ENCODE measurements at places on chromosomes 5 and 9. TPM values are rescaled to one million over a fixed set of nuclear protein-coding genes. Genes with fewer than 3 reads are reported as not detected.

GRCh38 chr5:96875791-96876291 is 459 bp upstream of the ERAP2 start:
- DNase-seq = peak; percentile 82

DNA sequence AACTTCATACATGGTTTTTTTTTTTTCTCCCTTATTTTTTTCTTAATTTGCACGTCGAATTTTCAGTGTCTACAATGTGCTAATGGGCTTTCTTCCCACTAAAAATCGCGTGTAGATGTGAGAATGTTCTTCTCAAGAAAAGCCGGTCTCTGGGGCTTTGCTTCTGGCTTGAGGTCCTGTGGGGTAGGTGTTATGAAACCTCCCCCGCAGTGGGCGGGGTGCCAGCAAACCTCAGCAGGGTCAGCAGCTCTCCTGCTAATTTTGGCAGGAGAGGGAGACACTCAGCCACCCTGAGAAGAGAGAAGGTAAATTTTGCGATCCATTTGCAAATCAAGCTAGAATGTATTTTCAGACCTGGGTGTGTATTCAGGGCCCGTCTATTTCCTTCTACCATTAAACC is 59.9 kb downstream of the NPR3 start:
- DNase-seq = no peak

DNA sequence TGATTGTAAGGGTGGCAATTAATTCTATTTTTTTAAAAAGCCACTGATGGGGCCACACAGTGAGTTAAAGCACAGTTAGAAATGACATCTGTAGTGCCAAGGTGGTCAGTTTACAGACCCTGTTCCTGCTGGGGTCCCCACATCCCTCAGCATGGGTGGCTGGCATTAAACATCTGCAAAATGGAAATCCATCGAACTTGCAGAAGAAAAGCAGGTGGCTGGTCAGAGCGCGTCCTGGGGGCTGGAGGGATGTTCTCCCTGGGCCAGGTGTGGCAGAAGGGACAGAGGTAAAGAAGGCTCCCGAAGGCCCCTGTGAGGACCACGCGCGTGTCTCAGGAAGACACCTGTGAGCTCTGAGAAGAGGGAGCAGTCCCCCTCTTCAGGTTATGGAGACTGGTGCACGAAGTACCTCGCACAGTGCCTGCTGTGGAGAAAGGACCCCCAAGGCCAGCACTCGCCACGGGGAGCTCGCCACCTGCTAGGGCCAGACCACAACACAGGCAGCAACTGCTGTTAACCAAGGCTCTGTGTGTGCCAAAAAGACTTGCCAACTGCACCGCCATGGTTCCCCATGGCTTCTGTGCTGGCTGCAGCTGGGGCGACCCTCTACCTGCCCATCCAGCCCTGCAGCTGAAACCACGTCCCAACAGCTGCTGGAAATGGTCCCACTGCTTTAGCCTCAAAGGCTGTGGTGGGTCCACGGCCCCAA is 65.2 kb downstream of the RASGEF1C start:
- peak; percentile 44 for DNase-seq

The ZNF658 gene
- 2.0 TPM for total RNA-seq

DNA sequence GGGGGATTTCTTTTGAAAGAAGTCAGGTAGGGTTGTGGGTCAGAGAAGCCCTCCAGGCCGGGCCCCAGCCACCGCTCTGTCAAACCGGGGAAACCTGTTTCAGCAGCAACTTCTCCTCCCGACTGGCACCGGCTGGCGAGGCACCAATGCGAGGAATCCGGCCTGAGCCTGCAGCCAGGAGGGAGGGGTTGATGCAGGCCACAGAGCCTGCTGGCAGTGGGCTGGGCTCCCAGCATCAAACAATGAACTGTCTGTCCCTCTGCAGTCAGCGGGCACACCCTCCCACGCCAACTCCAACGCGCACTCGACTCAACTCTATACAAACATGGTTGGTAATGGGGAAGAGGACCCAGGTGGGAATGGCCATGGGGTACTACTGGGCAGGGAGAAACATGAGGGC is 12.1 kb downstream of the PCDH1 start:
- no peak for DNase-seq

The CATSPER3 gene
- total RNA-seq = 0.64 TPM
